ENCODE measurements at places on chromosomes 7 and 10. TPM values are rescaled to one million over a fixed set of nuclear protein-coding genes. Genes with fewer than 3 reads are reported as not detected.

KIFBP gene
- total RNA-seq = 27.3 TPM

TMEM270 gene
- total RNA-seq = not detected

- no peak for DNase-seq
These were observed 152.0 kb downstream of the MAGI2 start for GRCh38 chr7:79301419-79301818.

GRCh38 chr7:81150951-81151361 is 232.1 kb upstream of the SEMA3C start:
- no peak for DNase-seq

KIF11 gene
- 1.4 TPM for total RNA-seq

DNA sequence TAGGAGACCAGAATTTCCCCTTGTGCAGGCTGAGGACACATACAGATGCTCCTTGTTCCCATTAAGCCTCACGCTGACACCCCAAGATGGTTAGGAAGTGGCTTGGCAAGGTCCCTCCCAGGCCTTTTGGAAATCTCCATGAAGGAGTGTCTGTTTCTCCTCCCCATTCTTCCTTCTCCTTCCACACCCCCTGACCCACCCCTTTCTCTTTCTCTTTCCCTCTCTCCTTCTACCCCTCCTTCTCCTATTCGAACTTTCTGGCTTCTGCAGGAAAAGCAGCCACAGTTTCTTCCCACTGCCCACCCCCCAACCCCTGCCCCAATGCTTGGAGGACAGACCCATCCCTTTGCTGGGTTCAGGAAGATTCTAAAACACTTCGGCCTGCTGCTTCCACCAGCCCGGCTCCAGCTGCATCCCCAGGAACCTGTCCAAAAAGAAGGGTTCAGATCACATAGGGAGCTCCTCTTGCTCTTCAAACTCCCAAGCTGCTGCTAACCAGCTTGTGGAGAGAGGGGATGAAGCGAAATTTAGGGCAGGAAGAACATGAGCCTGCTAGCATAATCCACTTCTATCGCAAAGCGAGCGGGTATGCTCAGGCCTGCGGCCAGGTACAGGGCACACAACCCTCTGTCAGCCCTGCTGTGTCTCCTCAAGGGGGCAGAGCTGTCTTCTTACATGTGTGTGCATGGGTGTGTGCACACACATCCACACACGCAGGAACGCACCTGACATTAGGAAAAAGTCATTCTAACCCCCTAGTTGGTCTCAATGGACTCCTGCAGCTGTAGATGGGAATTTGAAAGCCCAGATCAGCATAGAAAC is 80.4 kb downstream of the PPP1R3C start:
- DNase-seq = peak; percentile 76

- DNase-seq = no peak
These were observed 17.0 kb downstream of the AGK start for GRCh38 chr7:141568227-141568626.

WNT2 gene
- total RNA-seq = 2.2 TPM

DNA sequence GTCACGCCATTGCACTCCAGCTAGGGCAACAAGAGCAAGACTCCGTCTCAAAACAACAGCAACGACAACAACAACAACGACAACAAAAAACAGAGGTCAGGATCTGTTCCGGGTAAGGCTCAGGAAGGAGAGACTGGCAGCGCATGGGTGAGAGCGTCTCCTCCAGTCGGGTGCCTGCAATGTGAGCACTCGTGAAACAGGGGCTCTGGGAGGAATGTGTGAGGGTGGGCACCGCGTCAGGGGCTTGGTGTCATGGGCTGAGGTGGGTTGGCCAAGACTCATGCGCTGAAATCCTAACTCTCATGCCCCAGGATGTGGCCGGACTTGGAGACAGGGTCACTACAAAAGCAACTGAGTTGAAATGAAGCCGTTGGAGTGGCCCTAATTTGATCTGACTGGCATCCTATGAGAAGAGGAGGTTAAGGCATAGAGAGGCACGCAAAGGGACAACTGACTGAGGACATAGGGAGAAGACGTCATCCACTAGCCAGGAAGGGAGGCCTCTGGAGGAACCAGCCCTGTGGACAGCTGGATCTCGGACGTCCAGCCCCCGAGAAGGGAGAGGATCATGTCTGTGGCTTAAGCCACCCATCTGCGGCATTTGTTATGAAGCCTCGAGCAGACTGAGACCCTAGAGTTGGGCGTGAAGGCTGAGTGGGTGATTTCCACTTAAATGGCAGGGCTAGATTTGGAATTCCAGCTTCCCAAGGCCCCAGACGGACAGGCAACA is 241.5 kb upstream of the PITRM1 start:
- no peak for DNase-seq

DNA sequence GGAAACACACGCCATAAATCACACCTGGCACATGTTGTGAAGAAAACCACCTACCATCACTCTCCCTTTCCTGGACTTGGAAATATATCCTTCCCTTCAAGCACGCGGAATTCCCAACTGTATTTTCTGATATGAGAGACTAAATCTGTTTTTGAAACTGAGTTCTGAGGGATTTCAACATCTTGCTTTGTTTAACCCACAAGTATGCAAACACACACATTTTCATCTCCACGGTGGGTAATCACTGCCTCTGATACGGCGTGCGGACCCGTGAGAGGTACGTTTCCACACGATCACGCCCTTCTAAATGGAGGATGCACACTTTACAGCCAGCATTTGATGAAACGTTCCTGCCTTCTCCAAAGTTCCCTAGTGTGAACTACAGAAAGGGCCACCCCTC is 83.4 kb downstream of the ZRANB1 start:
- no peak for DNase-seq

TNS3 gene
- 48.7 TPM for total RNA-seq

GRCh38 chr10:28105561-28105960 is 106.7 kb upstream of the ODAD2 start:
- no peak for DNase-seq

GRCh38 chr10:129045599-129045998 is 421.4 kb upstream of the MGMT start:
- no peak for DNase-seq

- no peak for DNase-seq
These were observed 1.3 kb upstream of the SP4 start for GRCh38 chr7:21426286-21427181.

EEPD1 gene
- total RNA-seq = 11.4 TPM

GRCh38 chr7:6320791-6321190 is 48.4 kb upstream of the CYTH3 start:
- DNase-seq = no peak

DNA sequence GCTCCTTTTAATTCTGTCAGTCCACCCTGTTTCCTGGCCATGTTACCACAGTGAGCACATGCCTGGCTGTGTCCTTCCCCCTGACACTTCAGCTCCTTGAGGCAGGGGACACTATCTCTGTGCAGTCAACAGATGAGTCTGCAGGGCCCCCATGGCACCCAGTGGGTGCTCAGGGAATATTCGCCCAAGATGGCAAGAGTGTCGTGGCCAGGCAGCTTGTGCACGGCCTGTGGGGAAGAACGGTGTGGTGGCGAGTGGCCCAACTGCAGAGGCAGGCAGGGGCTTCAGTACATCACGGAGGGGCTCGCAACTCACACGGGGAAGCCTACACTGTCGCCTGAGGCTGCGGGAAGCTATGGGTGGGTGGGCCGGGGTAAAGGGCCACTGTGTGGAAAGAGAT is 91.1 kb downstream of the TRRAP start:
- no peak for DNase-seq
